ENCODE measurements at places on chromosomes 2 and 18.

GRCh38 chr18:75081486-75081885 lies 127.5 kb downstream of the PTGR3 start:
- no peak for DNase-seq

- no peak for DNase-seq
Measured at GRCh38 chr18:46891742-46892214, 25.5 kb downstream of the PIAS2 start.

GRCh38 chr18:2636126-2636631 lies 19.3 kb upstream of the SMCHD1 start:
- DNase-seq: no peak

- no peak for DNase-seq
Measured at GRCh38 chr2:32172870-32173269, 7.2 kb downstream of the SLC30A6 start.

- DNase-seq: peak; percentile 89
Measured at GRCh38 chr2:112811841-112812306, 24.7 kb downstream of the IL1B start.

- no peak for DNase-seq
Measured at GRCh38 chr2:147632198-147632597, 212.6 kb upstream of the ACVR2A start.

DNA sequence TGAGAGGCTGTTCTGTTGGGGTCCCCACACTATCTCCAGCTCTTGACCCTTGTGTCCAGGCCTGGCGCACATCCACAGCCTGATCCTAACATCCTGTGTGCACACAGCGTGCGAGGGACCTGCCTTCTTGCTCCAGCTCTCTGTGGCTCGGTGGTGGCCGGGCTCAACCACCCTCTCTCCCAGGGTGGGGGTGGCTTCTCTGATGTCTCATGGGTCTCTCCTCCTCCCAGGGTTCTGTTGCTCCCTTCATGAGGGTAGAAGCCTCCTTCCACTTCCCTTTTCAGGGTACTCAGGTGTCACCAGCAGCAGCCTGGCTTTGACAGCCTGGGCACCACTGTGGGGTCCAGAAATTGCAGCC lies 196.9 kb upstream of the RAB6C start:
- no peak for DNase-seq

GRCh38 chr2:9380702-9381628 lies 42.4 kb downstream of the ITGB1BP1 start:
- peak; percentile 90 for DNase-seq

DNA sequence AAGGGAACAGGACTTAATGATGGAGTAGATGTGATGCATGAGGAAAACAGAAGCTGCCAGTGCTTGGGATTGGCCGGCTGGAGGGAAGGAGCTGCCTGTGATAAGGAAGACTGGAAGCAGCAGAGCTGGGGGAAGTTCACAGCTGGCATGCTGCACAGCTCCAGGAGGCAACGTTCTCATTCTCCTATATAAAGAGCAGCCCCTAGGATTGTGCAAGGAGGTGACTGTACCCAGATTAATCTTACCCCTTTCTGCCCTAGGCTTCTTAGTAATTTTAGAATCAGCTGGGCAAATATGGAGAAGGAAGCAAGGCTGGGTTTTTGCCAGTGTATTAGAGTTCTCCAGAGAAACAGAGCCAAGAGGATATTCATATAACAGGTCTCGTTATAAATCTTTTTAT lies 155.8 kb downstream of the ALPK2 start:
- DNase-seq: no peak

- no peak for DNase-seq
Measured at GRCh38 chr2:240687045-240687740, 4.5 kb upstream of the AQP12A start.

DNA sequence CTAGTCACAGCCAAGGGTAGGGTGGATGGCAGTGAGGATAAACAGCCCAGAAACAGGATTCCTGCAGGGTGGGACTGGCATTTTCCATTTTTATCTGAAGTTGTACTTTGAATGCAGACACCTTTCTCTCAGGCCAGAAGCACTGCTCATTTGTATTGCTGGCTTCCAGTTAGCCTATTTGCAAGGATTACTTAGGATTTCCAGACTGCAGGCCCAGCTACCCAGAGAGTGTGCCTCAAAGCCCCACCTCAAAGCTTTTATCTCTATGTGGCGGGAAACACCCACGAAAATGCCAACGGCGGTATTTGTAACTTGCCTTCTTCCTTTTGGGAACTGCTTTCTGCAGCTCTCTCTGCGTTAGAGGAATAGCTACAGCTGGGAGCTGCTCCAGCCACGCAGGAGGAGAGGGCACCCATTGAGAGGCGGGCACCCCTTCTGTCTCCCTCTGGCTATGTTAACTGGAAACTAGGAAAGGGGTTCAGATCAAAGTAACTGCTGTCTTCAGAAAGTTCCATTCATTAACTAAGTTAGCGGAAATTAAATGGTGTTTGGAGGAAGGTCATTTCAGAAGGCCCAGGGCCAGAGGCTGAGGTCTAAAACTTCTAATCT lies 144.9 kb downstream of the TGIF1 start:
- no peak for DNase-seq

GRCh38 chr2:221476195-221476594 lies 95.9 kb downstream of the EPHA4 start:
- no peak for DNase-seq

DNA sequence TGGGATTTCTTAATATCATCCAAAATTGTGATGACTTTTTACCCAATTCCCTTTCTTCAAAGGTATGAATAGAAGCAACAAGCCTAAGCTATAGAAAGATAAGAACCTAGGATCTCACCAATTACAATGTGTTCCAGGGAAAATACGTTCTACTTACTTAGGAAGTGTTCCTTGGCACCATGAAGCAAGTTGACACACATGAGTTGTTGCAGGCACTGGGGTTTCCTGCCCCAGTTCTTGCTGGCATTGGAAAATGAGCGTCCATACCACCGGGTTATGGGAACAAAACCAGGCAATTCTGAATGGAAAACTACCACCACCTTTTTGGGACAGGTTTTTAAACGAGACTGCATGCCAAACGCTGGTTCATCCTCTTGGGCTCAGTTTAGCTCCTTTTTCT lies 46.2 kb downstream of the CCBE1 start:
- DNase-seq: no peak

- no peak for DNase-seq
Measured at GRCh38 chr2:191435141-191435540, 189.9 kb downstream of the MYO1B start.

DNA sequence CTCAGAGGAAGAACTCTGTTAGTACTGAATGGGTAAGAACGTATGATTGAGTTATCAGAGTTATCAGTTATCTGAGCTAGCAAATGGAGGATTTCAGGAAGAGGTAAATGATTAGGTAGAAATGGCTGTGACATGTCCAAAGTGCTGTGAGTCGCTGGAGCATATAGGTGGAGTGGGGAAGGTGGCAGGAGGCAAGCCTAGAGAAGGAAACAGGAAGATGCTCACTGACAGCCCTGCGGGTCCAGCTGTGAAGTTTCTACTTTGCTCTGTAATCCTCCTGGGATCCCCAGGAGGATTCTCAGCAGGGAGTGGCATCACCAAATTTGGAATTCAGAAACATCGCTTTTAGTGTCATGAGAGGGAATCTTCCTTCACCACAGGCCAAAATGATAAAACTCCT lies 52.0 kb downstream of the GYPC start:
- no peak for DNase-seq

DNA sequence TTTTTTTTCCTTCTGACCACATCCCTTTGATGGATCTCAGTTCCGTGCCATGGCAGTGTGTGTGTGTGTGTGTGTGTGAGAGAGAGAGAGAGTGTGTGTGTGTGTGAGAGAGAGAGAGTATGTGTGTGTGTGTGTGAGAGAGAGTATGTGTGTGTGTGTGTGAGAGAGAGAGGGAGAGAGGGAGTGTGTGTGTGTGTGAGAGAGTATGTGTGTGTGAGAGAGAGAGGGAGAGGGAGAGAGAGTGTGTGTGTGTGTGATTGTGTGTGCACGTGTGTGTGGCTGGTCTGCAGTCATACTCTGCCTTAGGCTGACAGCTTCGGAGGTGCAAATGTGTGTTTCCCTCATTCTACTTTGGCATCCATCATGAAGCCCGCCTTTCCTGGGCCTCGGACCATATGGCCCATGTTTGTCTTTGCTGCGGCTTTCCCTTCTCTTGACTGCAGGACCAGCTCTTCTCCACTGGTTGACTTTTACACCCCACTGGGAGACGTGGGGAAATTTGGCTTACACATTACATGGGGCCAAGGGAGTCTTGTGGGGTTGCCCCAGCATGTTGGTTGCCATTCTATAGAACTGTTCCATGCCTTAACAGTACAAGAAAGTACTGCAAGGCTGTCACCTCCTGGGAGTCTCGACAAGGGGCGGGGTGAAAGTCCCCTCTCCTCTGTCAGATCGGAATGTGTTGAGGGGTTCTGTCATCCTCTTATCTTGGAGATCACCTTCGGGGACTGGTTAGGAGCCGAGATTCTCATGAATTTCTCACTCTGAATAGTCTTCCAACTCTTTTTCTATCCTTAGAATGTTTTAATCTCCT lies 21.6 kb downstream of the TSN start:
- DNase-seq: no peak

DNA sequence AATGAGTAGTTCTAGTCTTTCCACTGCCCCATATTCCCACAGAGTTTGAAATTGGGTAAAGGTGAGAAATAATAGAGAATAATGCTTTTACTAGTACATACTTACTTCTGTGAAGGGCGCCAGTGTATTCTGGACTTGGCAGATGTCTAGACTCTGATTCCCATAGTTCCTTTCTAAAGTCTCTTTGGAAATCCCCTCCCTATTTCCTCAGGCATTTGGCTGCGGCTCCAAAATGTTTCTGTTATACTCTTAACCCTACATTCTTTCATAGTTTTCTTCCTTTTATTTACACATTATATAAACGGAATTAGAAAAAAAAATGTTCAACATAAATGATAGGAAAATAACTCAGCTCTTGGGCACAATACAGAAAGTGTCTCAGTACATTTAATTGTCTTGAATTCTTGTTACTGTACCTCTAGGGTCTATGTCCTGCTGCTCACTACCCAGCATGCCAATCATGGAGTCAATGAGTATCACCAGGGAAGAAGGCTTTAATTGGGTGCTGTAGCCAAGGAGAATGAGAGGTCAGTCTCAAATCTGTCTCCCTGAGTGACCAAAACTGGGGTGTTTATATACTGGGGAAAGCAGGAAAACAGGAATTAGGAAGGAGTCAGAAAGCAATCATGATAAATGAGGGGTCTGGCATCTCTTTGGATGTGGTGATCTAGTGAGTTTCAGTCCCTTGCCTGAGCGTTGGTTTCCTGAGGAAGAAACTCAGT lies 147.8 kb upstream of the MMADHC start:
- no peak for DNase-seq

- no peak for DNase-seq
Measured at GRCh38 chr2:86750240-86750839, 30.2 kb downstream of the RMND5A start.

DNA sequence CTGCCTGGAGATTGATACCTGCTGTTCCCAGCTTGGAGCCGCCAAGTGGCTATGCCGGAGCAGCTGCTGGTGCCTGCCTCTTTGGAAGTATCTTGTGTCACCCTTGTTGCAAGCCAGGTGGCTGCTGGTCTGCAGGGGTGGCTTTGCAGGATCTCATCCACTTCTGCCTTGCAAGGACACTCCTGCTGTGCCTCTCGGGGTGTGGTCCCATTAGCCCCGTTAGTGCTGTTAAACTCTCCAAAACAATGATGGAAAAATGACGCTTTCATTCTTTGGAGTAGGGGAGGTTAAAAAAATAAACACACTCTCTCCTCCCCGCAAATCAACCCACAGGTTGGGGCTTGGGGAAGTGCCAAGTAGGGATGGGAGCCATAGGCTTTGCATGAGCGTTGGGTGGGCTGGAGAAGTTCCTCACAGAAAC lies 352.8 kb downstream of the RNF144A start:
- no peak for DNase-seq

DNA sequence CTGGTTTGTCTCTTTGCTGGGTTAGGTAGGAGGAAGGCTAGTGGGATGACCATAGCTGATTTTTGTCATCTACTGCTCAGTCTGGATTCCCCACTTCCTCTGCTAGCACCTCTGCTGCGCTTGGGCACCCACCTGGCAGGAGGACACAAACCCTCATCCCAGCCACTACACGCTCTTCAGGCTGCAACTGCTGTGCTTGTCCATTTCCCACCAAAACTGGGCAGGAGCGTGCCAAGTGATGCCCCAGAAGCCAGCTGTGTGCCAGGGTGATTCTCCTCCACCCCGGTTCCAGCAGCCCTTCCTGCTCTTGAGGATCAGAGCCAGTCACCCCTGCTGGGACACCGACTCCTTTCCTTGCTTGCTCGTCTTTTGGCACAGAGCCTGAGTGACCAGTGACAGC lies 15.7 kb upstream of the PER2 start:
- DNase-seq: no peak

DNA sequence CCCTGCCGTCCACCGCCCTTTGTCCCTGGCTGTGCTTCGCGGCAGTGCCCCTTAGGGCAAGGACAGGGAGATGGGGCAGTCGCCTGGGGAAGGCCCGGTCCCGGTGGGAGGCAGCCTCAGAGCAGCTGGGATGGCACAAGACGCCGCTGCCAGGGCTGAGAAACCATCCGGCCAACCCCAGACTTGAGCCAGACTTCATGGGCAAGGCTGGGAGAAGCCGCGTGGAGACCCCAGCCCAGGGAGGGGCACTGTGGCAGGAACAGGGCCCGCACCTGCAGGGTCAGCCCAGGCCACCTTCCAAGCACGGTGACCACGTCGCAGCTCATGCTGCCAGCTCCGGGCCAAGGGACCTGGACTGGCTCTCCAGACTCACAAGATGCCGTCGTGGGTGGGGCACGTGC lies 84.0 kb downstream of the NFATC1 start:
- no peak for DNase-seq

GRCh38 chr2:203596183-203596582 lies 61.1 kb upstream of the RAPH1 start:
- no peak for DNase-seq

DNA sequence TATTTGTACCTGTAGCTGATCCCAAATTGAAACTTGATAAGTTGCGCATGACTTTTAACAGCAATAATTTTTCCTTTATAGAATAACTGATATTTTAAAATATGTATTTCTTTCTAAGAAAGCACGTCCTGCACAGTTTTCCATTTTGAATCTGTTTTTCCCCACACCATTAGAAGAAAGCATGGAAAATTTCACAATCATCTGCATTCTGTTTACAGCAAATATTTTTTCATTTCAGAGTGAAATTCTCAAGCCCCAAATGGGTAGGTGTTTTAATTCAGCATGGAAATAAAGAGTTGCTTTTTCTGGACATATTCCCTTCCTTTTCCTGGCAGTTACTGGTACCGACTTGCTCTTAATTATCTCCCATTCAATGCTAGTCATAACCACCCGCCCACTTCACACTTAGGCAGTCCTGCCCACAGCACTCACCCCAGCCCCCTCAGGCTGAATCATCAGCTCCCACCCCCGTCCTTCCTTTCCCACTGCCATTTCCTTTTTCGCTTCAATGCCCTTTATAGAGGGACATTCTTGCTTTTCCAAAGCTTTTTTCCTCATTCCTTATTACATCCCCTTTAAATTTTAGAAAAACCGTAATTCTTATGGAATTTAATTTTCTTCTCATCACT lies 89.2 kb upstream of the GLS start:
- DNase-seq: peak; percentile 83

Data from RCC 7860 (cell line).